ENCODE measurements at places on chromosomes 3 and 15. TPM values are rescaled to one million over a fixed set of nuclear protein-coding genes. Genes with fewer than 3 reads are reported as not detected.

The GOLGA8M gene
- total RNA-seq = not detected

The VEPH1 gene
- not detected for total RNA-seq

The NTRK3 gene
- total RNA-seq = not detected

The ST8SIA2 gene
- 1.9 TPM for total RNA-seq

The AADAC gene
- 7.8 TPM for total RNA-seq

The NRROS gene
- total RNA-seq = not detected

The NBEAL2 gene
- 14.8 TPM for total RNA-seq

The MORC1 gene
- total RNA-seq = not detected

The C3orf52 gene
- total RNA-seq = 2.9 TPM

The SLC6A20 gene
- not detected for total RNA-seq

The GOLGA6L4 gene
- 1.1 TPM for total RNA-seq

The SLC22A14 gene
- 0.35 TPM for total RNA-seq

The WDR5B gene
- total RNA-seq = 6.4 TPM

The PSTPIP1 gene
- total RNA-seq = not detected

The SLC9C1 gene
- not detected for total RNA-seq

The PLSCR5 gene
- not detected for total RNA-seq

The KBTBD13 gene
- total RNA-seq = not detected

The SEMA3G gene
- total RNA-seq = 0.10 TPM

The RLBP1 gene
- not detected for total RNA-seq
